ENCODE measurements at places on chromosomes 6 and 20.

GRCh38 chr6:29726001-29726400, 2.8 kb downstream of the HLA-F start:
- DNase-seq = no peak

DNA sequence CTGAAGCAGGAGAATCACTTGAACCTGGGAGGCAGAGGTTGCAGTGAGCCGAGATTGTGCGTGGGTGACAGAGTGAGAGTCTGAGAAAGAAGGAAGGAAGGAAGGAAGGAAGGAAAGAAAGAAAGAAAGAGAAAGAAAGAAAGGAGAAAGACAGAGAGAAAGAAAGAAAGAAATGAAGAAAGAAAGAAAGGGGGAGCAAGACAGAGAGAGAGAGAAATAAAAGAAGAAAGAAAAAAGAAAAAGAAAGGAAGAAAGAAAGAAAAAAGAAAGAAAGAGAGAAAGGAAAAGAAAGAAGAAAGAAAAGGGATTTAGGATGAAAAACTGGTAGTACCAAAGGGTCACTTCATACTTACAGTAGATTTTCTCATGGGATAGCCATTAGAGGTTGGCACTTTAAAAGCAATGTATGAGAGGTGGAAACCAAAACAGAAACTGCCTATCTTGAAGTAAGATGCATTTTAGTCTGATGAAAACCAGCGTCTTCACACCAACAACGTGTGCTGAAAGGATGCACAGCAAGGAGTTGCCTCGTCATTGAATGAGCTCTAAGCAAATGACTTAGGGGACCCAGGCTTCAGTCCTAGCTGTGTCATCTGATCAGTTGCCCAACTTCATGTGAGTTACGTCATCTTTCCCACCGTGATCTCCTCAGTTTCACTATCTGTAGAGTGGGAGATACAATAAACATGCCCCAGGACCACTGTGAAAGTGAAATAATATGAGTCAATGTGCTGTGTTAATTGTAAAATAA, 133.9 kb upstream of the NEDD9 start:
- DNase-seq = no peak

GRCh38 chr6:75230484-75231325, 12.9 kb downstream of the COX7A2 start:
- no peak for DNase-seq

DNA sequence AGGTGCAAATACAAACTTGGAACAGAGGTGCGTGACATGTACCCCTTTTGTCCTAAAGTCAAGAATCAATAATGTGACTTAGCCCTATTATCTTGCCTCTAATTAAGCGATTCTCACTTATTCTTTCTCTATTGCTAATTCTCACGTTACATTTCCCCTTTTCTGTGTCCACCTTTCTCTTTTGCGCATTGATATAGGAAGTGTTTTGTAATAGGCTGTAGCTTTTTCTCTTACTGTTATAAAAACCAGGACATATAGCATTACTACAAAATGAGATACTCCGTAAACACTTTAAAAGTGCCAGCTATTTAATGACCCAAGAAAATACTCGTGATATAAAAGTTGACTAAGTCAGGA, 669 bp upstream of the TMEM30A start:
- DNase-seq = no peak

GRCh38 chr6:137427656-137428290, 66.4 kb downstream of the OLIG3 start:
- no peak for DNase-seq

DNA sequence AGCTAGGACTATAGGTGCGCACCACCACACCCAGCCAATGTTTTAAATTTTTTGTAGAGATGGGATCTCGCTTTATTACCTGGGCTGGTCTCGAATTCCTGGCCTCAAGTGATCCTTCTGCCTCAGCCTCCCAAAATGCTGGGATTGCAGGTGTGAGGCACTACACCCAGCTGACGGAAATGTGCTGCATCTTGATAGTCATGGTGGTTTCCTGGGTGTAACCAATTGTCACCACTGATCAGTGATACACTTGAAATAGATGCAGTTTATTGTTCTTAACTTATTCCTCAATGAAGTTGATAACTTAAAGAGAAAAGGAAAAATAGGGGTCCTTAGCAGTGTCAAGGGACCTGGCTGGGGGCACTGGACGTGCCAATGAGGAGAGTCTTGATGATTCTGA, 92.4 kb downstream of the PPP1R14C start:
- DNase-seq = no peak

- no peak for DNase-seq
Measured at GRCh38 chr6:157203312-157203744, 120.0 kb downstream of the TMEM242 start.

Data from right renal cortex interstitium (tissue), 3 donors.